ENCODE measurements at places on chromosomes 16 and 17.

- DNase-seq: no peak
These were observed 13.9 kb downstream of the SARM1 start for GRCh38 chr17:28385406-28385805.

- no peak for DNase-seq
These were observed 19.5 kb downstream of the MARVELD3 start for GRCh38 chr16:71645450-71645849.

- DNase-seq: no peak
These were observed 42.8 kb downstream of the PRAC1 start for GRCh38 chr17:48679385-48680096.

GRCh38 chr17:82978765-82979349, 100.6 kb upstream of the METRNL start:
- peak; percentile 52 for DNase-seq

- no peak for DNase-seq
These were observed 11.7 kb downstream of the NKIRAS2 start for GRCh38 chr17:42031584-42031983.

- DNase-seq: no peak
These were observed 27.8 kb downstream of the USP36 start for GRCh38 chr17:78812855-78813254.

DNA sequence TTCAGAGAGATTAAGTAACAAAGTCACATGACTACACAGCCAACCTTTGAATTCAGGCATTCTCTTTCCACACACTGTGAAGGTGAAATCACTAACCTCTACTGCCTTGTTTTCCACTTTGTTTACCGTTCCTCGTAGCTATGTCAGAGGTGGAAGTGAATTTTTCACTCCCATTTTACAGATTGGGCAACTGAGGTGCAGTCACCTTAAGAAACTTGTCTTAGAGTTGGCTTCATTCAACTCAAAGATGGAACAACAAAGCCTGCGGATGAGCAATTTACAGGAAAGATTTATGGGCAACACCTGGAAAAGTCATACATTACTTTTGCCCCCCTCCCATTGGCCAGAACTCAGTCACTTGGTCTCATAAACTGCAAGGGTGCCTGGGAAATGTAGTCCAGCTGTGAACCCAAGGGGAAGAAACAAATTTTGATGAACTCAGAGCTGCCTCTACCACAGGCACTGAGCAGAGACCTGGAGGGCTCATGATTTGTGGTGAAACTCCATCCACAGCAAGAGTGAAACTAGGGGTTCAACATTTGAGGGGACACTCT, 784.6 kb upstream of the EEF2KMT start:
- no peak for DNase-seq

DNA sequence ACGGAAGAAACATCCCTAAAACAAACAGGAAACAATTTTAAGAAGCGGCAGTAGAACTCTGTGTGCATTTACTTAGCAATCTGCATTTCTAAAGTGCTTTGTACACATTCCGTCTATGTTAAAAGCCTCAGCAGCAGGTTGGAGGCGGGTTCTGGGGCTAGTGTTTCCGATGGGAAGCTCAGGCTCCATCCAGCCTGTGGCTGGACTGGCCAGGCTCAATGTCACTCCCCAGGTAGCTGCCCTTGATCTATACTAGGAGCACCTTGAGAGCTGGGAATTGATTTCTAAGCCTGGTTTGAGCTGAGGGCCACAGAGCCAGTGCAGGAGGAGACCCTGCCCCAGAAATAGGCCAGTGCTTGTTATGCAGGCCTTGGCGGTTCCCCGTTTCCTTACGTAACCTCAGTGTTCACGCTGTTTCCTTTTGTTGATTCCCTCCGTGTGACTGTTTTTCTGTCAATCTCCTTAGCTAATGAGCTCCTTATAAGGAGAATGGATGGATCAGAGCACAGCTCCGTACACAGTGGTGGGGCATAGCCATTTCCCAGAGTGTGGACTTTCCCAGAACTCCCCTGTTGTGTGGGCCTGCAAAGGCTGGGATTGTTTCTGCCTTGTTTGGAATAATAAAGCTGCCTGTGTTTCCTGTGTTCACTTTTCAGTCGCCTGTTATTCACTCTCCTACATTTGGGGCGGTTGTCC, 21.4 kb downstream of the ADORA2B start:
- DNase-seq: no peak

- DNase-seq: no peak
These were observed 32.8 kb downstream of the TMEM186 start for GRCh38 chr16:8764525-8765250.

DNA sequence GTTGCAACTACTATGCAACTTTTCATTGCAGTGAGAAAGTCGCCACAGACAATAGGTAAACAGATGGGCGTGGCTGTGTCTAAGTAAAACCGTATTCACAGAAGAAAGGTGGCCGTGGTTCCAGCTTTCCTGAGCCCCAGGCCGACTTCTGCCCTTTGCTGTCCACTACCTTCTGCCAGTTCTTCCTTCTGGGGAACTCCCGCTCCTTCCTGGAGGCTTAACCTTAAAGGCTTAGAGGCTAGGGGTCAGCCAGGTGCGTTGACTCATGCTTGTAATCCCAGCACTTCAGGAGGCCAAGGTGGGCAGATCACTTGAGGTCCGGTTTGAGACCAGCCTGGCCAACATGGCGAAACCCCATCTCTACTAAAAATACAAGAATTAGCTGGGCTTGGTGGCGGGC, 2.1 kb upstream of the SEPTIN12 start:
- no peak for DNase-seq

DNA sequence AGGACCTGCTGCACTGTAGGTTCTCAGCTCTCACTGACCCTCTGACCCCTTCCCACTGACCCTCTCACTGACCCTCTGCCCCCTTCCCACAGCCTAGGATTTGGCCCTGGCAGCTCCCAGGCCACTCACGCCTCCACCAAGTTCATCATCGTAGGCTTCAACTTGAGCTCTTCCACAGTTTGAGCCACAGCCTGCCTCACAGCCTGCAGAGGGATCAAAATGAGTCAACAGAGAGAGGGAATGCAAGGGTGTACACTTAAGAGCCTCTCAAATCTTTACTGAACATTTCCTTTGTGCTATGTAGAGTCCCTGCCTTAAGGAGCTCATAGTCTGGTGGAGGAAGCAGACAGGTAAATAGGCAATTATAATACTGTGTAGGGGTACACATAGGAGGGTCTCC, 12.1 kb downstream of the HEATR9 start:
- no peak for DNase-seq

DNA sequence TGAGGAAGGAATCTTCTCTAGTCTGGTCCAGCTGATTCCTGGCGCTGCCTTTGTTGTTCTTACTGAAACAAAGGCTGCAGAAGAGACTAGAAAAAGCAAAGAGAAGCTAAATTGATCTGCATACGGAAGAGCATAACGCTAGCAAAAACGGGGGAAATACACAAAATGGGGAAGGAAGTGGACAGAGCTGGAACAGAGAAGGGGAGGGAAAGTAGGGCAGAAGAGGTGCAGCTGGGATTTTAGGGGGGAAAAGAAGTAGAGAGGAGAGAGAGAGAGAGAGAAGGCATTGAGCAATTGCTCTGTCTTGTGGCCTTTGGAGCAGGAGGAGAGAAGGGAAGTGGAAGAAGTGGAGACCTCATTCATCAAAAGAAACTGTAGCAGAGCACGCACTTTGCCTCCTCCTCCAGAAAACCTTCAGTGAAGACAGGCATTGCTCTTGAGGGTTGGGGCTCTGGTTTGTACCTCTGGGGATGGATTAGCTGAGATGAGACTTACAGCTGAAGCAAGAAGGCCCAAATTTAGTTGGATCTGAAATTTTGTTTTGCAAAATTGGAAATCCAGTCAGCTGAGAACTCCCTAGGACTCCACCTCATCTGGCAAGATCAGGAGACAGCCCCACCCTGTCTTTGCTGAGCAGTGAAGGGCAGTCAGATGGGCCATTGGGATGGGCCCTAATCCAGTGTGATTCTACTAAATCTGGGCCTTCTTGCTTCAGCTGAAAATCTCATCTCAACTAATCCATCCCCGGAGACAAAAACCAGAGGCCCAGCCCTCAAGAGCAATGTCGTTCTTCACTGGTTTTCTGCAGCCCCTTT, 55.8 kb downstream of the CDRT4 start:
- DNase-seq: no peak

GRCh38 chr16:85202631-85203461, 90.6 kb upstream of the CIBAR2 start:
- DNase-seq: no peak

- DNase-seq: no peak
These were observed 67.9 kb downstream of the BCAS3 start for GRCh38 chr17:60745544-60745943.

GRCh38 chr16:84658690-84659089, 10.4 kb downstream of the KLHL36 start:
- DNase-seq: no peak

DNA sequence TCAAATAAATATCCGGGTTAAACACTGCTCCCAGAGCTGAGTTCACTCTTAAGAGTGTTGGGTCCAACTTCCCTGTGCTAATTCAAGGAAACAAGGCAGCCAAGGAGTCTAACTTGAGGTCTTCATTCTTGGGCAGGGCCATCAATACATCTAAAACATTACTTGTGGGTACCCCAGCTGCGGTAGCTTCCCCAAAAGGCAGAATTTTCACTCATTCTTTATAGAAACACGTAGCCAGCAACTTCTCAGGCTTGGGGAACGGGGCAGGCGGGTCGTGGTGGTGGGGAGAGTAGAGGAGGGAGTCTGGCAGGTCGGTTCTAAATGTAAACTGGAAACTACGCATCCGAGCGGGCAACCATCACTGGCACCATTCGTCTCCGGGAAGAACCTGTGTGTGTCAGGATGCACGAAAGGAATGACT, 666 bp upstream of the METTL9 start:
- DNase-seq: no peak

GRCh38 chr16:66468321-66468965, 41.3 kb downstream of the BEAN1 start:
- no peak for DNase-seq

DNA sequence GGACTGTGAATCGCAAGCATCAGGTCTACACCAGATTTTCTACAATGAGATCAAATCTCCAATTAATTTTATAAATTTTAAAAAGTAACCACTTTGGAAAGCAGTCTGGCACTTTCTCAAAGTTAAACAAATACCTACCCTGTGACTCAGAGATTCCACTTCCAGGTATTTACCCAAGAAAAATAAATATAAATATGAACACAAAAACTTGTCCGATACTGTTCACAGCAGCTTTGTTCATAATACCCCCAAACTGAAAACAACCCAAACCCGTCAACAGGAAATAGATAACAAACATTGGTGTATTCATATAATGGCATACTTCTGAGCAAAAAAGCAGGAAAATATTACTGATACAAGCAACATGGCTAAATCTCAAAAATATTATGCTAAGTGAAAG, 12.1 kb downstream of the ZDHHC7 start:
- no peak for DNase-seq

- no peak for DNase-seq
These were observed 9.5 kb upstream of the PAM16 start for GRCh38 chr16:4360538-4361021.

DNA sequence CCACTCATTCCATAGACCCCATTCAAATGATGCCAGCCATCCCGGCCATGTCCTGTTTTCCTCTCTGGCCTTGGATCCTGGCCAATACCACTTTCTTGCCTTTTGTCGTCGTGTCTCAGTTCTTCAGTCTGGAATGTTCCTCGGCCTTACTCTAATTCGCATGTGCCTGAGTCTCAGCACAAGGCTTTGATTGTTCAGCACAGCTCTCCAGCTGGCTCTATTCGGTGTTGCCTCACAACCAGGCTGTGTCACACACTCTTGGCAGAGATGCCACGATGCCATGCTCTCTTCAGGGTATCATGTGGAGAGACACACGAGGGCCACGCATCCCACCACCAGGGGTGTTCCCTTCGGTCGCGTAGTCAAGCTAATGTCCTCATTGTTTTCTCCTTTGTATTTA, 1.8 kb upstream of the VPS4A start:
- no peak for DNase-seq

GRCh38 chr17:39132192-39132610, 19.2 kb downstream of the PLXDC1 start:
- DNase-seq: no peak

DNA sequence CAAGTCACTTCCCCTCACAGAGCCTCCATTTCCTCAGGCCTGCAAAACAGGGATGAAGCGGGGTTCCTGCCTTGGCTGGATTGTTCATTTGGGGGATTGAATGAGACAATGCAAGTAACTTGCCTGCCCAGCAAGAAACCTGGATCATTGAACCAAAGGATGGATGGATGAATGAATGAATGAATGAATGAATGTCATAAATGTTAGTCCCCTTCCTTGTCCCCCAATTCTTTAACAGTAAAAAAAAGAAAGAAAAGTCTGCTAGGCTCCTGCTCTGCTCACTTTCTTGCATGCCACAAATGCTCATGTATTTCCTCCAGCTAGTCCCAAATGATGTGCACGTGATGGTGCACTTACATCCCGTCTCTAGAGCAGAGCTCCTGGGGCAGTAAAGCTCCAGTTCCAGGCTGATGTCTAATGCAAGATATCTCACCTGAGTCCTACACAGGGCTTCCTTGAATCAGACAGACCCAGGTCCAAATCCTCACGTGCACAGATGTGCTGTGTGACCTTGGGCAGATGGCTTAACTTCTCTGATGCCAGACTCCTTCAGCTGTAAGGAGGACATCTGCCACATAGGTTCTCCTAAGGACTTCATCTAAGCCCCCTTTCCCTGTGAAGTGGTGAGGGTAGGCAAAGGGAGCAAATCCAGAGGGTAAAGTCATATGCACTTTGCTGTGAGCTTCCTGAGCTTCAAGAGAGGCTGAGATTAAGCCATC, 45.5 kb downstream of the C16orf82 start:
- DNase-seq: no peak

DNA sequence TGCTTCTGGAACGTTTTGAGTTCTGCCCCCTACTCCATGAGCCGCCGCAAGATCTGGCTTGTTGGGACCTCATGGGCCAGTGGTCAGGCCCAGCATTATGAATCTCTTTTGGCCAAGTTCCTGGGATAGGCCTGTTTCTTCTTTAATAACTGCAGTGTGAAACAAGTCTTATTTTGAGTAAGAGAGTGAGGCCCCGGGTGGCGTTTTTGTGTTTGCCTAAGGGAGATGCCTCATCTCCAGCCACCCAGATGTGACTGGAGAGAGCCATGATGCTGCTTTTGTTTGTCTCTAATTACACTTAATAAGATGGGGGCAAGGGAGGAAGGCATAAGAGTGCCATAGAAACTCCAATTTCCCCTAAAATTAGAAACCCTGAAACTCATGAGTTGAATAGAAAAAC, 39.8 kb downstream of the KSR1 start:
- DNase-seq: no peak

GRCh38 chr17:28920201-28920600, 17.3 kb upstream of the DHRS13 start:
- no peak for DNase-seq

GRCh38 chr16:22969567-22969966, 155.6 kb downstream of the HS3ST2 start:
- no peak for DNase-seq

DNA sequence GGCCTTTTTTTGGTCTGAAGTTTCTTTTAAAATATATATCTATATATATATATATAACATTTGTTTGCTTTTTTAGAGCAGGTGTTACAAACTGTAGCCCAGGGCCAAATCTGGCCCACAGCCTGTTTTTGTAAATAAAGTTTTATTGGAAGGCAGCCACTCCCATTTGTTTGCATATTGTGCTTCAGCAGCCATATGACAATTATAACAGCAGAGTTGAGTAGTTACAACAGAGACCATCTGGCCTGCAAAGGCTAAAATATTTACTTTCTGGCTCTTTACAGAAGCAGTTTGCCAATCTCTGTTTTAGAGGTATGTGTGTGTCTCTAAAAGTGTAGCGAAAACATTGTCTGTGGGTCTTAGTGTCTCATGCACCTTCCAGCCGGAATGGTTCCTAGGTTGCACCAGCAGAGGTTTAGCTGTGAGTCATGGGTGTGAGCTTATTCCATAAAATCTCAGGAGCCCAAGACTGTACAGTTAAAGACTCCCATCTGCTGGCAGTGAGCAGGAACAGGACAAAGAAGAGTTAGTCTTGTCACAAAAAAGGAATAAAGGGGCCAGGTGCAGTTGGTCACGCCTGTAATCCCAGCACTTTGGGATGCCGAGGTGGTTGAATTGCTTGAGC, 23.8 kb downstream of the LCMT1 start:
- no peak for DNase-seq
